ENCODE measurements at places on chromosomes 3 and 15.

GRCh38 chr15:80159811-80160569 is 7.2 kb downstream of the FAH start:
- DNase-seq, result peak; percentile 23

DNA sequence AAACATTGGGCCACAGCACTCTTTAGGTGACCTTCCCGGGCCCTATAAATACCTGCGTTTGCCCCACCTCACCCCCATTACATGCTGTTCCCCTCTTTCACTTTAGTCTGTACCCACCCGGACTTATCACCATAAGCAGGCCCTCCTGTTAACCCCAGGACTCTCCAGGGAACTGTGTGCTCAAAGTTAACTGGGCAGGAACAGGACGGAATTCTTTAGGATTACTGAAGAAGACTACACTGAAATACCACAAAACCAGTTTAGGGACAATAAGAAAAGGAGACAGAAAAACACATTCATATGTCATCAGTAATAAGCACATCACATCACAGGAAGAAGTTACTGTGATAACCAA is 45.5 kb downstream of the FSIP1 start:
- no peak for DNase-seq

GRCh38 chr15:74662064-74662860 is 33.6 kb downstream of the EDC3 start:
- DNase-seq, result no peak

- no peak for DNase-seq
Measured at GRCh38 chr15:43220991-43221403, at the start of gene EPB42. Gene EPB42 (minus strand): TSS chr15:43221018. CDS start chr15:43220825, 193 bp downstream.

All from central memory CD8-positive, alpha-beta T cell (primary cell).